ENCODE measurements at places on chromosomes 4 and X. TPM values are rescaled to one million over a fixed set of nuclear protein-coding genes. Genes with fewer than 3 reads are reported as not detected.

The SPARCL1 gene
- total RNA-seq: 0.82 TPM

The PPARGC1A gene
- 1.9 TPM for total RNA-seq

The CDK16 gene
- total RNA-seq: 130 TPM

The PITX2 gene
- total RNA-seq: 24.9 TPM

The PLA2G12A gene
- 53.9 TPM for total RNA-seq

The MAGEE1 gene
- total RNA-seq: 7.3 TPM

GRCh38 chr4:82247629-82248028 is 126.2 kb downstream of the HNRNPD start:
- peak; percentile 30 for DNase-seq

GRCh38 chr4:152090543-152090942 is 329.7 kb upstream of the GATB start:
- DNase-seq: no peak

DNA sequence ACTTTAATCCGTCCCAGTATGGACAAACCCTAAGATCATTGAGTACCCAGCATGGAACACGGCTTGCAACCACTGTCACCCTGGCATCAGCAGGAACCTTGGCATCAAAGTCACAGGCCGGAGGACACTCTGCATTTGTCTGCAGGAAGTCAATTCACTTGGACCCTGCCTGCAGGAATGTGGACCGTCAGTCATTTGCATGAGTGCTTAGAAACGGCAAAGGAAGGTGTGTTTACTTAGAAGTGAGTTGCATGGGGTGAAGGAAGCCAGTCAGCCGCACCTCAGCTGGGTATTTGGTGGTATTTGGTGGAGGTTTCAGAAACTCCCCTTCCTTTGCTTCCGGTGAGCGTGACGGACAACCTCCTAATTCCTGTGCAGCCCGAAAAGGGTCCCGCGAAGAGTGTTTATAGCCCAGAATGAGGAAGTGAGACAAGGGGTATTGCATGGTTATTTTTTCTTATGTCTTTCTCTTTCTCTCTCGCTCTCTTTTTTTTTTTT is 15.5 kb downstream of the P2RY8 start:
- DNase-seq: peak; percentile 37

DNA sequence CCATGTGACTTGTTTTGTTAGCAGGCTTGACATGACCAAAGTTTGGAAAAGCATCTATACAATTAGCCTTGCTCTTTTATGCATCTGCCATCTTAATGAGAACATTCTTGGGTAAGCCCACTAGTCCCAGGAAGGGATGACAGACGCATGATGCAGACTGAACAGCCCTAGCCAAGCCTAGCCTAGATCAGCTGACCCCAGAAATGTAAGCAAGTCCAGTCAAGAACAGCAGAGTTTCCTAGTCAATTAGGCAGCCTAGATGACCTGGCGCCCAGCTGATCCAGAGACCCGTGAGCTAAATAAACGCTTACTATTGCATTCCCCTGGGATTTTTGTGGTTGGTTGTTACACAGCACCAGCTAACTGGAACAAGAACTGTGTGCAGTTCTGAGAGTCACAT is 457.9 kb downstream of the BCOR start:
- DNase-seq: no peak

DNA sequence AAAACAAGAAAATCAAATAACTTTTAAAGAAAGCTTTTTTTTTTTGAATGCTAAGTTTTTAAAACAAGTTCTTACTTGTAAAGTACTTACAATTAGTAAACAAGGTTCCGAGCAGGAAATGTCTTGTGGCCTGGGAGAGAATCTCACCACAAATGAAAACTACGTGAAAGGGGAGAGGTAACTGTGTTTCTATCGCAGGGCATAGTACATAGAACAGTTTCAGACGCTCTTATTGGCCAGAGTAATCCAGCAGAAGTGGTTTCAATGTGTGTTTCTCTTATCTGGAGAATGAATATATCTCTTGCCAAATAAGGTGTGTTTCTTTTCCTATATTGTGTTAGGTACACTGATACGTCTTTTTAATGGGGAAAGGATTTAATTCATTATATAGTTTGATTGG is at the start of gene PLAC8:
Gene PLAC8 (minus strand): TSS at position 154 of the 400 bp plus-strand sequence. CDS start 6,808 bp downstream, outside the sequence.
- DNase-seq: no peak

DNA sequence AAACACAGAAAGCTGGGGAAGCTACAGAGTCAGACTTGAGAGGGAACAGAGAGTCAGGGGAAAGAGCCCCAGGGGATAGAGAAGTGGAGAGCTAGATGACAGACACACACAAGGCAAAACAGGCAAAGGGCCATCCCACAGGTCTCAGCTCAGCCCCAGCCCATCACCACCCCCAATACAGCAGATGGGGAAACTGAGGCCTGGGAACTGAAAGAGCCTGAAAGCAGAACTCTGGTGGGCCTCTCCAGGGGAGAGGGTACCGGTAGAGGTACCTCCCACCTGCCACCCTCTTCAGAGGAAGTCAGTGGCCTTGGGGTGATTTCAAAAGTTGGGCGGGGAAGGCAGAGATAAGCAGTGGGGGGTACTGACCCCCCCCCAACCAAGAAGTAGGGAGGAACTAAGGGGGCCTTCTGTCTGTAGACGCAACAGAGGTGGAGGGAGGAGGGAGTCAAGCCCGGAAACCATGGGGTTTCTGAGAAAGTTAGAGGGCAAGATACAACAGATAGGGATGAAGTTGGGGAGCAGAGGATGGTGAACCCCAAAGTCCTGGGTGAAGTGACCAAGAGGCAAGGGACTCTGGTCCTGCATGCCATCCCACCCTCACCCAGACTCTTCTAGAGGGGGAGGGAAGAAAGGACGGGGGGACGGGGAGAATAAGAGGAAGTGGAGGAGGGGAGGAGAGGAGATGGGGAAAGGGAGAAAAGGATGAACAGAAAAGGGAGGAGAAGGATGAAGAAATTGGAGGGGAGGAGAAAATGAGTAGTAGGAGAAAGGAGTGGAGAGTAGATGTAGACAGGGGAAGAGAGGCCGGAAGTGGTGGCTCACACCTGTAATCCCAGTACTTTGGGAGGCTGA is 3.2 kb downstream of the GATA1 start:
- no peak for DNase-seq

DNA sequence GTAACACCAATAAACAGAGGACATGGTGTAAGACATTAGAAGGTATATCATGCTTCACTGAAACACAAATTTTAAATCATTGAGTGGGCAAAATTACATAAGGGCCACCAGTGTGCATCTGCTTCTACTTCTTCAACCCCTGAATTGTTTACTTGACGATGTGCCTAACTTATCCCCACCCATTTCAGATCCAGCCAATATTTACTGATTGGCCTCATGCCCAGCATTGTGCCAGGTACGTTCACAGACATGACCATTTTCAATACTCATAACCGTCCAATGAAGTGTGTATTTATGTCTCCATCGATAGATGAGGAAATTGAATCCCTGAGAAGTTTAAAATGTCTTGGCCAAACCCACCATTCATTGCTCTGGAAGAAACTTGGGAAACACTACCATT is 208.3 kb upstream of the MID1 start:
- DNase-seq: no peak

DNA sequence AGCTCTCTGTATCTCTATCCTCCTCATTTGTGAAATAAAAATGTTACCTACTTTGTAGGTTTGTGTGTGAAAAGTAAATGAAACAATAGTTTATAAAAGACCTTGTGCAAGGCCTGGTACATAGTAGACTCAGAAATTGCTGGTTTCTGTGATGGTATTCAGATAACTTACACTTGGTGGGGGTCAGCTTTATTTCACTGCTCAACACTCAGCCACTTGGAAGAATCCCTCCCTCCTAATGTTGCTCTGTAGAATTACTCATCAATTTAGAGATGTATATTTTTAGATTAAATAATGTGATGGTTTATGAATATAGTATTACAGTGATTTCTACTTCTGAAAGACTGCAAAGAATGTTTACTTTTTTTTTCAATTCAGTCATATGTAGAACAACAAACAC is 32.7 kb downstream of the SMARCAD1 start:
- no peak for DNase-seq

- no peak for DNase-seq
Measured at GRCh38 chr4:157048248-157048647, 27.7 kb upstream of the GLRB start.

- DNase-seq: no peak
Measured at GRCh38 chr4:109321232-109321631, 18.8 kb upstream of the COL25A1 start.

GRCh38 chr4:56986192-56986591 is 7.5 kb downstream of the POLR2B start:
- DNase-seq: no peak

GRCh38 chr4:102387552-102388150 is 42.4 kb upstream of the SLC39A8 start:
- DNase-seq: no peak

- DNase-seq: no peak
Measured at GRCh38 chr4:98518559-98519267, 139.7 kb downstream of the TSPAN5 start.

- DNase-seq: no peak
Measured at GRCh38 chr4:98577956-98578355, 80.5 kb downstream of the TSPAN5 start.

DNA sequence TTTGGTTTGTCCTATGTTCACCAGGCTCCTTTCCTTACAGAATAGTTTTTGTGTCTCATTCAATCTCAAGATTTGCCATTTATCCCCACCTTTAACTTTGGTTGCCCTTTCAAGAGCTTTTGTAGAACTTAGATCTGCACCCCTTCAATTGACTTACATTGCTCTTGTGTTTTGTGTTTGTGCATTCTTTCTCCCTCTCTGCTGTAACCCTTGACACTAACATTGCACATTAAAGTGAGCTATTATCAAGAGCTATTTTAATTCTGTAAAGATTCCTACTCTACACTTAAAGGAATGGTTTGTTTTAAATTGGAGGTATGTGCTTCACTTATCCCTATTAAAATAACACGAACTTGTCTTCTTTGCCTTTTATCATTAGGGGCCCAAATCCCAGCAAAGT is 65.3 kb downstream of the CDS1 start:
- no peak for DNase-seq

DNA sequence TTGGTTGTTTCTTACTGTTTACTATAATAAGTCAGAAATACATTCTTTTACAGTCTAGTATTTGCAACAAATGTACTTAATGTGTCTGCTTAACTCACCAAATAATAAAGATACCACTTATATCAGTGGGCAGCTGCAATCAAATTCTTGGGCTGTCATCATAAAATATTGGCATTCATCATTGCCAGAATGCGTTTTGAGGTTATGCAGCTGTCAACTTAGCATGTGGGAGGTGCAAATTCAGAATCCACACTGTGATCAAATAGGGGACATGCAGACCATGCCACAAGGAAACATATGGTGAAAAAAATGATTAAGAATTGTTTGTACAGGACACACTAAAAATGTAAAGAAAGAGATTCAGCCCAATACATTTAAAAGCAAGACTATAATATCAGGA is 86.5 kb downstream of the HCCS start:
- DNase-seq: no peak

GRCh38 chr4:8326206-8326605 is 56.7 kb downstream of the HTRA3 start:
- DNase-seq: no peak

GRCh38 chrX:131975851-131976250 is 47.3 kb upstream of the STK26 start:
- DNase-seq: no peak

DNA sequence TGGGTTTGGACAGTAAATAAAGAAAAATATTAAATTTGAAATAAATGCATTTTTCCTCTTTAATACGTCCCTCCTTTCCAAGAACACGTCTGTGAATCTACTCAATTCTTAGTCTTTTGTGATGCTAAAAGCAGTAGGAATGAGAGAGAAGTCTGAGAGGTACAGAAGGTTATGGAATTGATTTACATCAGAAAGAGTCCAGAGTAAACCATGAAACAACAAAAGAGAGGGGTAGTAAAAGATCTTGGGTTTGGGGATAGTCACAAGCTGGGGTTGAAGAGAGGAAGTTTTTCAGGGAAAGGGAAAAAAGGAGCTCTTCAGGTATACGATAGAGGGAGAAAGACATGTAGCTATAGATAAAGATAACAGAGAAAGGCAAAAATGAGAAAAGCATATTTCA is 215.4 kb downstream of the RAB28 start:
- no peak for DNase-seq

DNA sequence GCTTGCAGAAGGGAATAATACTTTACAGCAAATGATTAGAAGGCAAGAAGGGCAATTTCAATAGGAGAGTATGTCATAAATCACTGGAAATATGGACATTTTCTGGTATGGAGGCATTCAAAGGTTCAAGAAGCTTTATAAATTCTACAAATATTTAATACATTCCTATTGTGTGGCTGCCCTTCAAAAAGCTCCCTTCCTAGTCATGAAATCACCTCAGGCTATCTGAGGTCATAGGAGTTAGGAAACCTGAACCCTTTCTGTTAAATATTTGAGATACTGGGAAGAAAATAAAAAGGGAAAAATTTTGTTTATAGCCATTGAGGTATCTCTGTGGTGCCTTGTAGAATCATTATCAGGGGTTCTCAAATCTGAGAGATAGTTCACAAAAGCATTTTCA is 316.8 kb upstream of the EMCN start:
- DNase-seq: no peak

- DNase-seq: no peak
Measured at GRCh38 chrX:1803741-1804140, 188.9 kb downstream of the ASMT start.

DNA sequence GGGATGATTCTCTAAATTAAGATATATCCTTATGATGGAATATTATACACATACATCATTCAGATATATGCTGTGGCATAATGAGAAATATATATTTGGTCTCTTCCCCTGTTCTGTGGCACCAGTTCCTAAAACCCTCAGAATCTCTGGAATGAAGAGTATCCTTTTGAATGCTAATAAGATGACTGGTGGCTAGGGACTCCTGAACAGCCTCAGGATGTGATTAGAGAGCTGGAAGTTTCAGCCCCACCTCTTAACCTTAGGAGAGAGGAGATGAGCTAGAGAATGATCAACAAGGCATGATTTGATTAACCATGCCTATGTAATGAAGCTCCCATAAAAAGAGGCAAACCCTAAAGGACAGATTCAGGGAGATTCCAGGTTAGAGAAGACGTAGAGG is 632.0 kb downstream of the IQCM start:
- no peak for DNase-seq

- DNase-seq: no peak
Measured at GRCh38 chr4:5084911-5085475, 33.7 kb downstream of the STK32B start.

GRCh38 chrX:95764972-95765451 is 919.6 kb upstream of the DIAPH2 start:
- DNase-seq: no peak

DNA sequence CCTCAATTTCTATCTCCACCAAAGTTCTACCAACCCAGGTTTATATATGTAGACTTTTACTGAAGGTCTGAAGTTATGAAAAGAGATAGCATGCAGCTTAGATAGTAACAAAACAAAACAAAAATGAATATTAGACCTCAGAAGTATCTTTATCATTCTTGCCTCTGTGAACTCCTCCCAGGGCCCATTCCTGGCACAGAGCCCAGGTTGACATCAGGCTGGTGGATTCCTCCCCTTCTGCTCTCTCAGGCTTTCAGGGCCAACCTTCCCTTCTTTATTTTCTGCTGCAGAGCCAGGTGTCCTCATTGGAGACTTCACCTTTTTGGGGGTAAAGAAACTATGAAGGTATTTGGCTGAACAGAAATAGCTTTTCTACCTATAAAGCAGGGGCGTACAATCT is 112.8 kb upstream of the PITX2 start:
- DNase-seq: no peak
